Stimulated activated effector memory CD8-positive, alpha-beta T cell treated with anti-CD3 and anti-CD28 coated beads, Interleukin-12 subunit alpha, Interleukin-12 subunit beta, amount 100 ng/mL, for 72 hours (primary cell): ENCODE measurements at places on chromosomes 2 and 18.

GRCh38 chr2:56476509-56477071 lies 292.8 kb downstream of the CCDC85A start:
- no peak for DNase-seq

DNA sequence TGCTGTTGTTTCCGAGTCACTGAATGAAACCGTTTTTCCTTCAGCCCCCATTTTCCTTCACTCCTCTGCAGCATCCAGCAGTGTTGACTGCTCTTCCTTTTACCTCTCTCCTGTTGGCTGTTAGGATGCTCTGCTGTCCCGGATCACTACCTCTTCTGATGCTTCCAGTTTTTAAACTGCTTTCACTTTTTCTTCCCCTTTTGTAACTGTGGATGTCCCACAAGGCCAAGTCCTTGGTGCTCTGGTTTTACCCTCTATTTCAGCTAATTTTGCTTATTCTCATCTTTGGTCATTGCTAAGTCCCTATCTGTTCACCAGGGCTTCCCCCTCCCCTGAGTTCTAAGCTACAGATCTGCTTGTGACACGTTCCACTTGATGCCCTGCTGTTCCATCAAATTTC lies 39.4 kb upstream of the MAP4K3 start:
- DNase-seq: no peak

DNA sequence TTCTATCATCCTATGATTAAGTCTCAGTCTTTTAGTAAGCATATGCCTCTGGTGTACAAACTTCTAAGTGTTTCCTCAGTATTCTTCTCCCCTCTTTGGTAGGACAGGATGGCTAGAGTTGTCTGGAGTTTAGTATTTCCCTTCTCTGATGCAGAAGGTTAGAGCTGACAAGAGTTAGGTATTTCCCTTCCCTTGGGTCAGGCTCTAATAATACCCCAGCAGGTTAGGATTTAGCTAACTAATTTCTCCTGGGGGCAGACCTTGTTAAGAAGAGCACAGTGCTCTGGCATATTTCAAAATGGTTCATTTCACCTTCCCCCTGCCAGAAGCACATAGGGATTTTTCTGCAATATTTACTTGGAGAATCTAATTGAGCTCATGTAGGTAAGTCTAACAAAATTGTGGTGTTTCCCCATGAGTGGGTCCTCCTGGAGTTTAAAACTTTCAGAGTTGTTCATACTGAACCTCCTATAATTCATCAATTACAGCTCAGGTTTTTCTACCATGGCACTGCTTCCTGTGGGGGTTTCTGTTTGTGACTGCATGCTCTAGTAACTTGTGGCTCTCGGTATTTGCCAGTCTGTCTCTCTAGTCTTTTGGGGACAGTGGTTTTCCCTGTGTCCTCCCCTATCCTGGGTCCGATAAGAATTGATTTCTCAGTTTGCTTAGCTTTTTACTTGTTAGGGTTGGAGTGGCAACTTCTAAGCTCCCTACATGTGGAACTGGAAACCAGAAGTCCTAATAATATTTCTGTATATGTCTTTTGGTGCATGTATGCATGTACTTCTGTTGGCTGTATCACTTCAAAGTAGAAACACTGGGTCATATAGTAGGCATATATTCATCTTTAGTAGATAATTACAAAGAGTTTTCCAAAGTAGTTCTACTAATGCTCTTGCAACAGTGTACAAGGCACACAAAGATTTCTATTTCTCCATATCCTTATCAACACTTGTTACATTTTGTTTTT lies 77.7 kb downstream of the GDF7 start:
- no peak for DNase-seq

DNA sequence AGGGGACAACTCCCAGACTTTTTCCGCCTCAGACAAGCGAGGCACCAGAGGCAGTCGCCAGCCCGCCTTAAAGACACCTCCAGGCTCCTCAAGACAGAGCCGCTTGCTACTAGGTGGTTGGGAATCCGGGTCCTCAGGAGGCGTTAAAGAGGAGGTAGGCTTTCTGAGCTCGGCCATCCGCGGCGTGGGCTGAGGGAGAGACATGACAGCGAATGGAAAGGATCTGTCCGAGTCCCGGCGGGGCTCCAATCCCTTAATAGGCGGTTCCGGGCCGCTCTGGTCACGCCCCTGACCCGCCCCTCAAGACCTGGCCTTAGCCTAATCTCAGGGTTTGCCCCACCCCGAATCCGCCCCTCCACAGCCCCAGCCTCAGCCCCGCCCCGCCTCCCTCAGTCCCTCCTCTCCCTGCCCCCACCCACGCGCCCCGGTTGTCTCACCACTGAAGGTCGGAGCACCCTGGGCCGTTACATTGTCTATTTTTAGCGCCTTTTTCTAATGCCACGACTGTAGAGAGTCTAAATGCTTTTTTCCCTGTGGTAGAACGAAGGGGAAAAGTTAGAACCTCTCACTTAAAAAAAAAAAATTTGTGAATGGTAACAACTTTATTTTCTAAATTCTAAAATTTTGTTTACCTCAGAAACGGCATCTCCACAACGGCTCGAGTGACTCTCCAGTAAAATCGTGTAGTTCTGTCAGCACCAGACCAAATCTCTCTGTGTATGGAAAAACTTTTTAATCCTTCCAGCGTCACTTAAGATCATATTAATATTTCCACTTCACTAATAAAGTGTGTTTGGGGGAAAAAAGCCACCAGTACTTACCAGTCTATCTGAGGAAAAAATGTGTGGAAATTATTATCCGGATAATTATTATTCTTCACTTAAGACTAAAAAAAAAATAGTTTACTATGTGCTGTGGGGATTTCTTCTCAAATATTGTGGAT lies at the start of gene RAD51AP2:
Gene RAD51AP2 (minus strand): TSS at position 229 of the 943 bp plus-strand sequence. CDS start 25 bp downstream, at position 204.
- no peak for DNase-seq

GRCh38 chr18:31723639-31723989 lies 37.1 kb downstream of the SLC25A52 start:
- no peak for DNase-seq

DNA sequence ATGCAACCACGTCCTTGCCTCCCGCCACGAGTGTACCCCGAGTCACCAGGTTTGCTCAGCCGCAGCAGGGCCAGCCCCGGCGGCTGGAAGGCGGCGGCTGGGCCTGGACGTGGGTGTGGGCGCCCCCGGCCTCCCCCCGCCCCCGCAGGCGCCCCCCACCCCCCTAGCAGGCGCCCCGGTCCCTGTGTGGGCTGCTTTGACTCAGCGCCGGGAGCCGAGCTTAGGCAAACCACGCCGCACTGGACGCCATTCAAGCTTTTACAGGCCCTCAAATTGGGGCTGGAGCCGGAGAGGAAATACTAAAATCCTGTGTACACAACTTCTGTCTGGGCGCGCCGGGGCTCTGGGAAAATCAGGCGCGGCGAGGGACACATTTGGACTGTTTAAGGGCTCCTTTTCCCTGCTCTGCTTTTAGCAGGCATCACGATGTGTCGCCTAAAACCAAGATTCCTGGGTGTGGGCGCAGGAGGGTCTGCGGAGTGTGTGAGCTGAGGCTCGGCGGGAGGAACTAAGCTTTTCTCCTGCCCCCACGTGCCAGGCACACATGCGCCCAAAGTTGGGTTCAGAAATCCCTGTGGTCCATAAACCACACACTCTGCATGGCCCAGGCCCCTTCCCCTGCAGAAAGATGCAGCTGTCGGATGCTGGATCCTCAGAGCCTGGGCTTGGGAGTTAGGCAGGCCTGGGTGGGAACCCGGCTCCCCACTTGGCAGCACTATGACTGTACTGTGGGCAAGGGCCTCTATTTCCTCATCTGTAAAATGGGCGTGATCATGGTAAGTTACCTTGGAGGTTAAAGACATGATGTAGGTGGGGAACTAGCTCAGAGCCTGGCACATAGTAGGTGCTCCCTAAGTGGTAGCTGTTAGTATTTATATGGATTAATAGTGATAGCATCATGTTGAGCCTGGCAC lies 57.6 kb downstream of the ATOH8 start:
- peak; percentile 40 for DNase-seq

DNA sequence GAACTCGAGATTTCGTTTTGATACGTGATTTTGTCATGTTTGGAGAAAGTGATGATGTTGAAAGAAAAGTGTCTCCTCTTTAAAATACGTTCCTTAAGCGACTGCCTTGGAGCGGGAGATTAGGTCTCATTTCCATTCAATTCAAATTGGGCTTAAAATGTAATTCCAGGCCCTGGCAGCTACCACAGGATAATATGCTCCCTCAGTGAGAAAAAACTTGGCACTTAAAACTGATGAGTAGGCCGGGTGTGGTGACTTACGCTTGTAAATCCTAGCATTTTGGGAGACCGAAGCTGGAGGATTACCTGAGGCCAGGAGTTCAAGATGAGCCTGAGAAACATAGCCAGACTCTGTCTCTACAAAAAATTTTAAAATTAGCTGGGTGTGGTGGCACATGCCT lies 146.3 kb upstream of the L3MBTL4 start:
- no peak for DNase-seq

- DNase-seq: no peak
Measured at GRCh38 chr2:28411956-28412609, 19.4 kb downstream of the FOSL2 start.

DNA sequence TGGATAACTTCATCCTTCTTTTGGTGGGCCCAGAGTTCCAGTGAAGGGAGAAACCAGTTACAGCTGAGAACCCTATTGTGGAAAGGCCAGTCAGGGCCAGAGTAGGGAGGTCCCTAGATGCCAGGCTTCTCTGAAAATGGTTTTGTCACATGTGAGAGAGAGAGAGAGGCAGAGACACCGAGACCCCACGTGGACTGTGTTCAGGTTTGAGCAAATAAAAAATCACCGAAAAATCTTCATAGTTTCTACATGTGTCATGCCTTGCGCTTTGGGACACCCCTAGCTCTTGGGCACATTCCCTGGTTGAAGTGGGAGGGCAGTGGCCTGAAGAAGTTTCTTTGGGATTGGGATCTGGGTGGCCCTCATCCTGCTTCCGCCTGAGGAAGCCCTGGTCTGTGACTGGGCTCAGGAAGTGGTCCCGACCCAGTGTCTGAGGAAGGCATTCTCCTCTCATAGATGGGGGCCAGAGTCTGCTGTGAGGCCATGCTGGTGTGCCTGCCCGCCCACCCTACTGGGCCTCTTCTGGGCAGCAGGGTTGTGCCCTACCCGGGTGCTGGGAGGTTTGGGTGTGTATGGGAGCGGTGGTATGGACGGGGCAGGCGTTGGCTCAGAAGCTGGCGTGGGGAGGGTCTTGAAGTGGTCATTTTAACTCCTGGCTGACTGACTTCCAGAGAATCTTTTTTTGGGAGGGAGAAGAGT lies 16.1 kb downstream of the NCK2 start:
- DNase-seq: no peak

- no peak for DNase-seq
Measured at GRCh38 chr2:28389399-28390240, 3.0 kb upstream of the FOSL2 start.

DNA sequence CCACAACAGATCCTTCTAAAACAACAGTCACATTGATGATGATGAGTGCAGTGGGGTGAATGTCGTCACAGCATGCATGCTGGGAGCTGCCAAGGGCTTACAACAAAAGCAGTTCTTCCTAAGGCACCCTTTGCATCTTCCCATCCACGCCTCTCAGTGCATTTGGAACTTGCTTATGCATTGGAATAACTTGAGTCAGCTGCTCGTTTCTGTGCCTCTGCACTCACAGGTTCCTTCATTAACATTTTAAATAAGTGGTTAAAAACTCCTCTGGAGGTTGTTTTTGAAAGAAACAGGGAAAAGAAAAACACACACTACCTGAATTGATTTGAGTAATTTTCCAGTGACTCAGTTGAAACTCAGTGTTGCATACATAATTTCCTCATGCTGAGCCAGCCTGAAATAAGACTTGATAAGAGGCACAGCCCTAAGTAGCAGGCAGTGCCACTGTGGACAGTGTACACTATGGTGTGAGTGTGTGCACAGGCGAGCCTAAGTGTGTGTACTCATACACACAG lies 46.8 kb upstream of the TRIM43B start:
- DNase-seq: no peak

- DNase-seq: no peak
Measured at GRCh38 chr2:101528501-101528900, 53.6 kb upstream of the RFX8 start.

- no peak for DNase-seq
Measured at GRCh38 chr2:15041429-15041837, 408.9 kb downstream of the LRATD1 start.

DNA sequence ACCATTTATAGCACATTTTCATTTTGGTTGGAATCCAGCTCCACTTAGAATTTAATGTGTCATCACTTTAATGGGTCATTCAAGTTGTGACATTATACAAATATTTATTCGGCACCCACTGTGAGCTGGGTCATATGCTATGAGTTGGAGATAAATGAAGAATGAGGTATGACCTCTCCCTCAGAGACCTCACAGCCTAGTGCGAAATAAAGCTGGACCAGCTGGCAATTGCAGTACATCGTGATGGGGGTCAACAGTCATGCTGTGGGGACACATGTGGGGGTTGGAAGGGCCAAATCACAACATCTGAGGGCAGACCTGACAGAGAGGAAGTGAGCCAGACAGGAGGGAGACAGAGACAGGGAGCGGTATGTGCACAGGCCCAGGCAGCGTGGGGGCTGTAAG lies 175.4 kb downstream of the MAIP1 start:
- no peak for DNase-seq

- DNase-seq: no peak
Measured at GRCh38 chr2:70029814-70030409, 57.4 kb upstream of the PCBP1 start.

GRCh38 chr18:9787712-9788111 lies 79.6 kb downstream of the RAB31 start:
- DNase-seq: no peak

- no peak for DNase-seq
Measured at GRCh38 chr18:68478246-68478645, 236.7 kb downstream of the TMX3 start.

DNA sequence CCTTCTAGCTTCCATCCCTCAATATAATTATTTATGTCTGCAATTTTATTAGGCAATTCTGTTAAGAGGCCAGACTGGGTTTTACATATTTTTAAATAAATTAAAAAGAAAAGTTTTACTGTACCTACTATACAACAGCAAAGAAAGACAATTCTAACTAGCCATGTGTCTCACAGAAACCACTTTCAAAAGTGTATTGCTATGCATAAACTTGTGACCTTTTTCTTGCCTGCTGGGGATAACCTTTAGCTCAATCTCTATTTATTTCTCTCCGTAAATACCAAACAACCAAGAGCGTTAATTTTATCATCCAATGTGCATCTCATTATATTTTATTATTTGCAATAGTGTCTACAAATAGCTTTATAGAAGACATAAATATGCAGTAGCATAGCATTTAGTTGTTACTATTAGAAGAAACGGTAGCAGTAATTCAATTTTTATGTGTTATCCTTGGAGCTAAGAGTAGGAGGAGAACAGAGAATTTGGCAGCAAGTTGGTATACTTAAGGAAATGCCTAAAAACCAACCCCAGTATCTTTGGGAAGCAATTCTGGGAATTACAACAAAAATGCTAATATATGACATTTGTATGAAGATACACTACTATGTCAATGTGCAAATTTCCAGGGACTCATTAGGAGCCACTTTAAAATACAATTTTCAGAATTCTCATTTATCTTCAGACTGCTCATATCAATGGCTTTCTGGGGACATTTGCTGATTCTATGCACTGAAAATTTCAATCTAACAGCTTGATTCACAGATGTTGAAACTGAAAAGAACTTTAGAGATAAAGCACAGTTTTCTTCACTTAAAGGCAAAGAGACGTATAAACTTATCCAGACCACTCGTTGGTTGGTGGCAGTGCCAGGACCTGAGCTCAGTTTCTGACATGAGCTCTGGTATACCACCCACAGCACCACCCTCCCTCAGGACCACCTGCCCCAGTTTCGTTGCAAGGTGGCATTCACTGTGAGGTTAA lies 23.0 kb upstream of the RTN4 start:
- no peak for DNase-seq
